ENCODE measurements at places on chromosomes 2 and 18. TPM values are rescaled to one million over a fixed set of nuclear protein-coding genes. Genes with fewer than 3 reads are reported as not detected.

GRCh38 chr18:74796841-74797576, 199.3 kb downstream of the ZNF407 start:
- peak; percentile 24 for DNase-seq

- DNase-seq, result no peak
Observed at GRCh38 chr18:400456-400855, 100.0 kb downstream of the COLEC12 start.

GRCh38 chr2:109144271-109144670, 15.3 kb downstream of the SH3RF3 start:
- no peak for DNase-seq

DNA sequence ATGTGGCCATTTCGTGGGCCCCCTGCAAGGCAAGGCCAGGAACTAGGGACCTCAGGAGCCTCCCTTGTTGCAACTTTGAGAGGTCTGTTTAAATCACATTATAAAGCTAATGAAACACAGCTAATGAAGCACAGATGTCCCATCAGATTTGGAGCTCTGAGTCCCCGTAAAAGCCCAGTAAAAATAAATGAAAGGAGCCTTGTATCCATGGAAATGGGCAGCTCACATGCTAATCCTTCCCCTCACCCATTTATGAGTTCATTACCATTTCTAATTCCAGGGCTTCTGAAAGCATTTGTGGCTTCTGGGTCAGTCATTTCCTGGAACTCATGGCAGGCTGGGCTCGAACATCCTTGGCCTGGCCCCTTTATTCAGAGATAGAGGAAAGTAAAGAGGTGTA, 274.8 kb downstream of the SS18 start:
- no peak for DNase-seq

DNA sequence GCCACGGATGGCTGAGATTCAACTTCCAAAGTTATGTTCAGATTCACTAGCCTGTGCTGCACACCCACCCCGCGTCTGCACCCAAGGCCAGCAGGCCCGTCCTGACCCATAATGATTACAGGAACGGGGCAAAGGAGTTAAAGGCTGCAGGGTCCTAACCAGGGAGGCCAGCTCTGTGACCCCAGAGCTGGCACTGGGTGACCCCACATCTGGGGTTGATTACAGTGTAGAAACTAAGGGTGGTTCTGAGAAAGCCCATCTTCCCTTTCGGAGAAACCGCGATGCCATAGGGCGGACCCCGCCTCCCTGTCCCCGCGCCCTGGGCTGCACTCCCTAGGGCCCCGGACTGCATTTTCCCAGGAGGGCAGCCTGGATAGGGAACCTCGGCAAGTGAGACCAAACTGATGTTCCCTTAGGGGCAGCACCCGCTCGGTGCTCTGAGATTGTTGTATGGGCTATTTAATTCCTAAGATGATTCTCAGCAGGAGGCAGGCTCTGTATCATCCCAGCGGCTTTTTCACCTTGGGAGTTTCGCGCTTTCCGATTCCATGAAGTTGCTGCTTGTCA, 2.2 kb upstream of the GPR148 start:
- DNase-seq, result no peak

GRCh38 chr18:36757081-36757480, 71.7 kb downstream of the TPGS2 start:
- DNase-seq, result peak; percentile 48

DNA sequence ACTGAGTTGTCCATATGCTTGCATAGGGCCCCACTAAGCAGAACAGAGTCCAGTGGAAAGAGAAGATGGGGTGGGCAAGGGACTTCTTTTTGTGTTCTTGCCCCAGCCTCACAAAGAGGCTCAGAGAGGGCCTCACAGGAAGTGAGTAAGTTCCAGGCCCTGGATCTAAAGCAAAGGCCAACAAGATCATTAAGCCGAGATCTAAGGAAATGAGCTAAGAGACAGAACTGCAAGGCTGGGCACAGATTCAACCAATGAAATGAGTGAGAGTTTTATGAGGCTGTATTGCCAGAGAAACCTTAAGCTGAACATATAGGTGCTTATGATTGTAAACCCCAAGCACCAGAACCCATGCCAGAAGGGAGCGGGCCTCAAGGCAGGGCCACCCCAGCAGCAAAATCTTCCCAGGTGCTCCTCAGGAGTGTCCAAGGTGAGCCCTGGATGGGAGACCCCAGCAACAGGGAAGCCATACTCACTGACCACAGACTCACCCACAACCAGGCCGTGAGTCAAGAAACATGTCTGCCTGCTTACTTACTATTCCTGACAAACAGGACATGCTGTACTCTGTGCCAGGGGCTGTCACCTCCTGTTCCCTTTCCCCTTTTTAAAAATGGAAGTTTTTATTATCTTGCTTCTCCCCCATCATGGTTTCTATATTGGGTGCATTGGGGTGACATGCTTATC, 40.2 kb downstream of the SLC14A1 start:
- DNase-seq, result no peak

- DNase-seq, result no peak
Observed at GRCh38 chr2:217978536-217979150, 24.2 kb downstream of the TNS1 start.

SLC5A7 gene
- not detected for total RNA-seq

KCNIP3 gene
- total RNA-seq, result not detected
